Activated naive CD4-positive, alpha-beta T cell (primary cell): ENCODE measurements at places on chromosomes 1 and 21.

DNA sequence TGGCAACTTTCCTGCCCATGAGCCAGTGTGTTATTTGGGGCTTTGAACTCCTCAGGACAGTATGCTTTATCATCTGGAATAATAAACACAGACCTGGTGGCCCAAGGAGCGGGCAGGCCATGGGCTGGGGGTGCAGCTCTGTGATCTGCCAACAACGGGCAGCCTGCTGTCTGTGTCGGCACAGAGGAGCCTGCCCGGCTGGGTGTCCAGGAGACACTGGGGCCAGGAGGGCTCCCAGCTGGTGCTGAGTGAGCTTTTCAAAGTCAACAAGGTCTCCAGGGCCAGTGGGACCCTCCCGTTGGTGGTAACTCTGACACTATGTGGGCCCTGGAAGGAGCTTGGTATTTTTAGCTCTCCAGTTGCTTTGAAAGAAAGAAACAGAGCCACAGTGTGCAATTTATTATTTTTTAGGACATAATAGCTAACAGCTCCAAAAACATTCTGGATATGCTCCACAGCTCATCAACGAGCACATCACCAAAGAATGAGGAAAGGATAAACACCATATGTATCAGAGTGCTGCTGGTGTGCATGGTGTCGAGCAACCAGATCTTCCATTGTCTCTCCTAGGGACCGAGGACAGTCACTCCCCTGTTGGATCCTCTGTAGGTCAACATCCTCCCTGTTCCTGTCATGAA is 488.7 kb upstream of the USP24 start:
- DNase-seq, result no peak

GRCh38 chr1:117586747-117587498 is 18.9 kb upstream of the TENT5C start:
- DNase-seq, result no peak

DNA sequence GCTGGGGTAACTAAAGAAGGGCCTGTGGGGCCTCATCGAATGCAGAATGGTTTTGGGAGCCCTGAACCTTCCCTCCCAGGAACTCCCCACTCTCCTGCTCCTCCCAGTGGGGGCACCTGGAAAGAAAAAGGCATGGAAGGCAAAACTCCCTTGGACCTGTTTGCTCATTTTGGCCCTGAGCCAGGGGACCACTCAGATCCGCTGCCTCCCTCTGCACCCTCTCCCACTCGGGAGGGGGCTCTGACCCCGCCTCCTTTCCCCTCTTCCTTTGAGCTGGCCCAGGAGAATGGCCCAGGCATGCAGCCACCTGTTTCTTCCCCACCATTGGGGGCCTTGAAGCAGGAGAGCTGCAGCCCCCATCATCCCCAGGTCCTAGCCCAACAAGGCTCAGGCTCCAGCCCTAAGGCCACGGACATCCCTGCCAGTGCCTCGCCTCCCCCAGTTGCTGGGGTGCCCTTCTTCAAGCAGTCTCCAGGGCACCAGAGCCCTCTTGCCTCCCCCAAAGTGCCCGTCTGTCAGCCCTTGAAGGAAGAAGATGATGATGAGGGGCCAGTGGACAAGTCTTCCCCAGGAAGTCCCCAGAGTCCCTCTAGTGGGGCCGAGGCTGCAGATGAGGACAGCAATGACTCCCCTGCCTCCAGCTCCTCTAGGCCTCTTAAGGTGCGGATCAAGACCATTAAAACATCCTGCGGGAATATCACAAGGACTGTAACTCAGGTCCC is 4.7 kb downstream of the ZNF687 start:
- DNase-seq, result no peak

- no peak for DNase-seq
Observed at GRCh38 chr1:178126261-178126660, 32.4 kb downstream of the RASAL2 start.

- no peak for DNase-seq
Observed at GRCh38 chr1:227434808-227435444, 116.6 kb upstream of the CDC42BPA start.

GRCh38 chr21:38095220-38095619 is 161.6 kb upstream of the KCNJ15 start:
- no peak for DNase-seq

- no peak for DNase-seq
Observed at GRCh38 chr1:174960362-174960761, 39.4 kb upstream of the CACYBP start.

DNA sequence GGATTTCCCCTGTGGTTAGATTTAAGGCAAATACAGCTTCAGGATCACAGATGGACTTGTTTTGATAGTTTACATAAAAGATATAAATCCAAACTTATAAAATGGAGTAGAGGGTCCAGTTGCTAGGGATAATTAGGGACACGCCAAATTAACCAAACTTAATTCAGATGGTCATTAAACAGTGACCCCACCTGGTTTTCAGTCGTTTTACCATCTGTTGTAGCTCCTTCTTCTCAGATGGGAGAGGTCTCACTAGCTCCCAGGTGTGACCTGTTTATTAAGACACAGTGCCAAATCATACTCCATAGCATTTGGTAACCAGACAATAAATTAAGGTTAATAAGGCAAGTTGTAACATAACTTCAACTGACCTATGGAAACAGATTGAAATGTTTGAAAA is 8.1 kb upstream of the GADD45A start:
- DNase-seq, result no peak

GRCh38 chr1:70293186-70293843 is 61.2 kb downstream of the ANKRD13C start:
- DNase-seq, result no peak

GRCh38 chr1:240122639-240123613 is 31.2 kb downstream of the FMN2 start:
- DNase-seq, result no peak

DNA sequence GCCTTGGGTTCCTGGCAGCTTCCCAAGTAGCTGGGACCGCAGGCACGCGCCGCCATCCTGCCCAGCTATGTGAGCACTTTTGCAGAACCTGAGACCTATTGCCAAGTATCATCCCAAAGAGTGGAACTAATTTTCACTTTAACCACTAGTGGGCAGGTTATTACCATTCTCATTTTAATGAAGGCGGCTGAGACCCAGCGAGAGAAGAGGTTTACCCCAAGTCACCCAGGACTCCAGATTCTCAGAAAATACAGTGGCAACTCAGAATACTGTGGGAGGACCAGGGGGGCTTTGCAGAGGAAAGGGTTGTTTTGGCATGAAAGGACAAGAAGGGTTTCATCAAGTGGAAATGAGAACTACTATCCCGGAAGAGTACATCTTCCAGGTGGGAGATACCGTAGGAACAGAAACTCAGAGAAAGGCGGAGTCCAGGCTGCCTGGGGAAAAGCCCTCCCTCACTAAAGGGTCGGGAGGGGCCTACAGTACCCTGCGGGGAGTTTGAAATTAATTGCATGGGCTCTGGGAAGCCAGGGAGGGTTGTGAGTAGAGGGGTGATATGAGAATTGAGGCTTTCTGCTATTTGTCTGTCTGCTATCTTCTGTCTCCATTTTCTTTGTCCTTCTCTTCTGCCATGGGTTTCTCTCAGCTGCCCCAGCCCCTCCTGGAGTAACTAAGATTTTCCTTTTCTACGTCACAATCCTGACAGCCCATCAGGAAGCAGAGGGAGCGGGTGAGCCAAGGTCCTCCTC is 7.2 kb upstream of the SEMA4A start:
- DNase-seq, result no peak

DNA sequence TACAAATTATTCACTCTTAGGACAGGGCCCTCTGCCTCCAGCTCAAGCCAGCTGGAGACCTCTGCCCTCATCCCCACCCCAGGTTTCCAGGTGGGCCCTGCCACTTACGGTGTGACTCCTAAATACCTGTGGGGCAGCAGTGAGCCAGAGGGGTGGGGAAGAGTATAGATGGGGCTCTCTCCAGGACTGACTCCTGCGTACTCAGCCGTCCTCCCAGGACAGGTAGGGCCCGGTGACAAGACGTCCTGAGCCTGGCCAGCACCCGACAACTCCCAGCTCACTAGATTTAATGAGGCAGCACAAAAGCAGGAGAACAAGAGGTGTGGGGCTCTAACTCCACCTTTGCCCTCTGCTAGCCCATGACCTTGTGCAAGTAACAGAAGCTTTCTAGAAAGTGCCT is 16.8 kb downstream of the GNG12 start:
- DNase-seq, result no peak

- DNase-seq, result no peak
Observed at GRCh38 chr1:103788377-103788776, 38.7 kb downstream of the AMY1C start.

DNA sequence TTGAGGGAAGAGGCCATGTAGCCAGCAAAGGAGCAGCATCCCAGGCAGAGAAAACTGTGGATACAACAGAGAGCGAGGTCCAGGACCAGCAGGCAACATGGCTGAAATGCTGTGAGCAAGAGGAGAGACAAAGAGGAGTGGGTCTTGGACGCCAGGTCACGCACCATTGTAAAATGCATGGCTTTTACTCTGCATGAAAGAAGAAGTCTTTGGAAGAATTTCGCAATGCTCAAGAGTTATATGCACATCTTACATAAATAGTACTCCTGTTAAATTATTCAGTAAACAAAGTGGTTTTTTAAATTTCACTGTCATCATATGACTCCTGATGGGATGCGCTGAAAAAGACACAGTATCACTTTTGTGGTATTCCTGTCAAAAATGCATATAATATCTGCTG is 3.5 kb downstream of the CD244 start:
- no peak for DNase-seq

DNA sequence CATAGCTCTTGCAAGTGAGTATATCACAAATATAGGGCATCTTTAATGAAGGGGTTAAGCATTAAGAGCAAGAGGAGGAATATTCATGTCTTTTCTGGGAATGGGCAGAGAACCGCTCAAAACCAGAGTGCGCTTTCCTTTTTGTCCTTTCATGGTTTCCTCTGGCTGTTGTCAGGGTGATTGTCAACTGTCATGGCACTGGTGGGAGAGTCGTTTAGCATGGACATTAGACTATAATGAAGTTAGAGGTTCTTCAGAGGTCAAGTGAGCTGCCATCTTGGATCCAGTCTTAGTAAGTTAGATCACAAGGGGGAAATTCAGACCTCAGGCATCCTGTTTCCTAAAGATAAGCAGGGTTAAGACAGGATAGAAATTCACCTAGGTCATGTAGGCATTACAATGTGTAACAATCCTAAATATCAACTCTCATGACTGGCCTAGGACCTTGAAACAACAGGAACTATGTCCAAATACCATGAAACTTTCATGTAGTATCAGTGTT is 12.1 kb upstream of the COA6 start:
- DNase-seq, result no peak

GRCh38 chr1:230867101-230867902 is 1.0 kb downstream of the C1orf198 start:
- no peak for DNase-seq

- DNase-seq, result no peak
Observed at GRCh38 chr1:235401251-235401650, 34.0 kb downstream of the TBCE start.

GRCh38 chr1:47205918-47206317 is 16.1 kb upstream of the PDZK1IP1 start:
- no peak for DNase-seq

- DNase-seq, result no peak
Observed at GRCh38 chr1:217039926-217040325, 316.7 kb upstream of the ESRRG start.

DNA sequence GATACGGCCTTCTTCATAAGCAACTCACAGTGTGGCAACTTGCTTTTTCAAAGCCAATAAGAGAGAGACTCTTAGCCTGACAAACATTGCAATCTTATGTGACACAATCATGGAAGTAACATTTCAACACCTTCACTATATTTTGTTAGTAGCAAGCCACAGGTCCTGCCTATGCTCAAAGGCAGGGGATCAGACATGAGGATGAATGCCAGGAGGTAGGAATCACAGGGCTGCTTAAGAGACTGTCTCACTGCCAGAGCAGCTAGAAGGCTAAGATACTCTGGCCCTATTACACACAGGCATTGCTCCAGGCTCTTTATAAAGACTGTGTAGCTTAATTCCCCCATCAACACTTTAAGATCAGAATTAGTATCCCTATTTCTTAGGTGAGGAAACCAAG is 236.2 kb upstream of the KAZN start:
- no peak for DNase-seq

DNA sequence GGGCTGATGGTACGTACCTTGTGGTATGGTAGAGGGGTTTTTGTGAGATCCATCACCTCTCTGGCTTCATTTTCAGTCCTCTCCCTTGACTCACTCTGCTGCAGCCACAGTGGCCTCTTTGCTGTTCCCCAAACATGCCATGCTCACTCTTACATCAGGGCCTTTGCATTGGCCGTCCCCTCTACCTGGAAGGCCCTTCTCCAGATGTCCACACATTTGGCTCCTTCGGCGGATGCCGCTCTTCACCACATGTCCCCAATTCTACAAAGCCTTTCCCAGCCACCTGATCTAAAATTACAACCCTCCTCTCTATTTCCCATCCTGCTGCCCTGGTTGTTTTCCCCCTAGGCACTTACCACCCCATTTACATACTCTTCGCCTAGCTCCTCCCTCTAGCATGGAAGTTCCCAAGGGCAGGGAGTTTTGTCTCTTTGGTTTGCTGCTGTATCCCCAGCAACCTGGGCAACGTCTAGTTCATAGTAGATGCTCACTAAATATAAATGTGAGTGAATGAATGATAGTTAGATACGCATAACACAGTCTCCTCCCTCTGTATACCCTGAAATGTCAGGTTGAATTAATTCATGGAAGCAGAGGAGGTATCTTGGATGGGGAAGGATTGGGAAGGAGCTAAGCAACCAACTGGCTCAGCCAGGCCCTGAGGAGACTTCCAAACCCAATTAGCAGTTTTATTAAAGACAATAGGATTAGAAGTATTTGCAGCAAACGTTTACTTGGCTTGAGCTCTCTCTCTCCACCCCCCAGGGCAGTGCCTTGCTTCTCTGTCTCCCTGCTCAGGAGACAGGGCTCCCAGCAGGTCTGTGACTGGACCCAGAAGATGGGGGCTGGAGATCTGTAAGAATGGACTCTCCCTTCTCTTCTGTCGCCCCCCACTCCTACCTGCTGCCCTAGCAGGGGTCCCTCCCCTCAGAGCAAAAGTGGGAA is 264.2 kb downstream of the GRIK3 start:
- no peak for DNase-seq

- DNase-seq, result no peak
Observed at GRCh38 chr1:22241250-22241649, 98.4 kb upstream of the WNT4 start.

GRCh38 chr1:151858030-151858746 is 4.7 kb upstream of the THEM5 start:
- DNase-seq, result no peak
